ENCODE measurements at places on chromosomes 1 and 21.

GRCh38 chr1:92662048-92662447, 122.9 kb downstream of the EVI5 start:
- no peak for DNase-seq

- DNase-seq: no peak
Measured at GRCh38 chr1:45051005-45051772, 39.1 kb downstream of the UROD start.

- peak; percentile 95 for DNase-seq
Measured at GRCh38 chr1:35641233-35641866, at the start of gene PSMB2. PSMB2 (minus strand) TSS chr1:35641526; CDS start chr1:35641432, 94 bp downstream.

DNA sequence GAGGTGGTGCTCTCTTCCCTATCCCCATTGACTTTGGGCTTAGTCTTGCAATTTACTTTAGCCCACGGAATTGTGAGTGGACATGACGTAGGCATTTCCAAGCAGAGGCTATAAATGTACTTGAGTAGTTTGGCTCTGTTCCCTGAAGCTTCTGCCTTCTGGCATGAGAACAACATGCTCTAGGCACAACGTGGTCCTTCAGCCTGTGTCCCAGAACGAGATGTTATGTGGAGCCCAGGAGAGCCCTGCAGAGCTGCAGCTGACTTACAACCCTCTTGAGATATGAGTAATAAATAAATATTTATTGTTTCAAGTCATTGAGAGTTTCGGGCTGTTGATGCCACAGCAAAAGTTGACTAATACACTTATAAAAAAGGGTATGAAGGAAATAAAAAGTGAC, 105.2 kb upstream of the HMGB4 start:
- no peak for DNase-seq

DNA sequence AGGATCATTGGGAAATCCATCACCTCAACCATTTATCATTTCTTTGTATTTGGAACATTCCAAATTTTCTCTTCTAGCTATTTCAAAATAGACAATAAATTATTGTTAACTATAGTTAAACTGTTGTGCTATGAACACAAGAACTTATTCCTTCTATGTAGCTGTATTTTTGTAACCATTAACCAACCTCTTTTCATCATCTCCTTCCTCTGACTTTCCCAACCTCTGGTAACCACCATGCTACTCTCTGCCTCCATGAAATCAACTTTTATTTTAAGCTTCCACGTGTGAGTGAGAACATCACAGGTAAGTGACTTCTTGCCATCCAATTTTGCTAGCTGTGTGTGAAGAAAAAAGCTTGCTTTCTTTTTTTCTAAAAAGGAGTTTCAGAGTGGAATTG, 418 bp downstream of the IFI44L start:
- no peak for DNase-seq

- DNase-seq: no peak
Measured at GRCh38 chr1:22731924-22732720, 21.5 kb downstream of the EPHB2 start.
